ENCODE measurements at places on chromosomes 11 and 22.
A peak's percentile ranks its signal among the peaks of the same experiment; 100 is the strongest.

GRCh38 chr11:72812967-72813739, 1.1 kb upstream of the ATG16L2 start:
- DNase-seq = peak; percentile 75

GRCh38 chr11:6483015-6483414, 1.7 kb downstream of the TIMM10B start:
- no peak for DNase-seq

- DNase-seq = no peak
These were observed 18.1 kb downstream of the SLC6A5 start for GRCh38 chr11:20617346-20618005.

DNA sequence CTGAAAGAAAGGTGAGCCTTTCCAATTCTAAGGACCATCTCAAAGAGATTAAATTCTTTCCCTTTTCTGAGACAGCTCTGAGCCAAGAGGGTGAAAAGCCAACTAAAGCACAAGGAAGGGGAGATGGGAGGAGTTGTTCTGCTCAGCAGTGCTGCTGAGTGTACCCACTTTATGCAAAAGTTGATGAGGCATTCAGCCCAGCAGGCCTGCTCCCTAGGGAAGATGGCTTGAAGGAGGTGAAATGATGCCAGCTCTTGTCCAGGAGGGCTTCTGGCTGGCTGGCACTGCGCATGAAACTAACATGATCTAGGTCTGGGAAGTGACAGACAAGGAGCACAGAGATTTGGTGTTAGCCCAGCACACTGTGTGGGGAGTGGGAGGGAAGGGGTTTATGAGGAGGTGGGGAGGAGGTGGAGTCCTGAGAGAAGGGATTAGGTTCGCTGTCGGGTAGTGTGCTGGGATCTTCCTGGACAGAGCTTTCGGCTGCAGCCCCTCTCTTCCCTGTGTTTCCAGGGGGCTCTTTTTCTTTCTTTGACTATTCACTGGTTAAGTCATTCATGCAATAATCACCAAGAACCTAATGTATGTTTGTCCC, 225.5 kb upstream of the NARS2 start:
- no peak for DNase-seq

DNA sequence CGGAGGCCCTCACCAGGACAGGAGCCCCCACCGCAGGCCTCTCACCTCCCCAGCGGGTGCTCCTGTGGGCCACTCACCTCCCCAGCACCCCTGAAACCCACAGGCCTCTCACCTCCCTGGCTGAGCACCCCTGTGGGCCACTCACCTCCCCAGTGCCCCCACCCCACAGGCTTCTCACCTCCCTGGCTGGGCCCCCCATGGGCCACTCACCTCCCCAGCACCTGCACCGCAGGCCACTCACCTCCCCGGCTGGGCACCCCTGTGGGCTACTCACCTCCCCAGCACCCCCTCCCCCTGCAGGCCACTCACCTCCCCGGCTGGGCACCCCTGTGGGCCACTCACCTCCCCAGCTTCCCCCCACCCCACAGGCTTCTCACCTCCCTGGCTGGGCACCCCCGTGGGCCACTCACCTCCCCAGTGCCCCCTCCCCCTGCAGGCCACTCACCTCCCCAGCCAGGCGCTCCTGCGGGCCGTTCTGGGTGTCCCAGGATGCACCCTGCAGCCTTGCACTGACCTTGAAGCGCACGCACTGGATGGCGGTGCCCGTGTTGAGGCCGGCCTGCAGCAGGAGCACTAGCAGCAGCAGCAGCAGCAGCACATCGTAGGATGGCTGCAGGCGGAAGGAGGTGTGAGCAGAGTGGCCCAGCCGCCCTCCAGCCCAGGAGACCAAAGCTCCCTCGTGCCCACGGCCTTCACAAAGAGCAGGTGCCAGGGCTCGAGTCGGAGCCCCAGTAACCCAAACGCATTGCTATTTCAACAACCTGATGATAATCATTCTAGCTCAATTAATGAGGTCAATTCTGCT, 5.7 kb upstream of the TTLL8 start:
- DNase-seq = no peak

DNA sequence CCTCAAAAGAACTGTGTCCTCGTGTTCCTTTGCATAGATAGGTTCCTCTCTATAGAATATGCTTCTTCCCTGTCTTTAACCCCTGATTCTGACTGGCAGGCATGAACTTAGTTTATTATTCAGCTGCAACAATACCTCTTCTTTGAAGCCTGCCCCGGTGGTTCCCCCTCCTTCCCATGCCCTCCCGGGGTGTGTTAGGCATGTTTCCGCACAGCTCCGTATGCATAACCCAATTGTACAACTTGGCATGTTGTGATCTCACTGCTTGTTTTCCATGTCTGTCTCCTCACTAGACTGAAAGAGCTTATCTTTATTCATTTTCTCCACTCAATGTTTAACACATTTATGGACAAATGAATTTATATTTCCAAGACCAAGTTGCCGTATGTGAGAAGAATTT, 72.6 kb downstream of the DEPDC5 start:
- peak; percentile 50 for DNase-seq

GRCh38 chr22:31800065-31800464, 46.2 kb downstream of the DEPDC5 start:
- no peak for DNase-seq

DNA sequence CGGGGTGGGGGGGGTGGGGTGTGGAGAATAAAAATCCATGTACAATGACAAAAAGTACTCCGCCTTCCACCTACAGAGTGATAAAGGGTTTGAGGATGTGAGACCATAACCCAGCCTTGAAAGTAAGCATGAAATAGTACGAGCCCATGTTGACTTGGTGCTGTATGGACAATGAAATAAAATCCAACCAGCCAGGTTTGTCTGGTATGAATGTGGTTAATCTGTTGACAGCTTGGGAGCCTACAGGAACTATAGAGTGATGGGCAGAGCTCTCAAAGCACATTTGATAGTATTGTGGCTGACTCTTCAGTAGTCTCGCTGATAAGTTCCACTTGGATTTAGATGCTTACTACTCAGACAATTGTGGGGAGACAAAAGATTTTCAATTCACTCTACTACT, 48.8 kb upstream of the CD44 start:
- no peak for DNase-seq

DNA sequence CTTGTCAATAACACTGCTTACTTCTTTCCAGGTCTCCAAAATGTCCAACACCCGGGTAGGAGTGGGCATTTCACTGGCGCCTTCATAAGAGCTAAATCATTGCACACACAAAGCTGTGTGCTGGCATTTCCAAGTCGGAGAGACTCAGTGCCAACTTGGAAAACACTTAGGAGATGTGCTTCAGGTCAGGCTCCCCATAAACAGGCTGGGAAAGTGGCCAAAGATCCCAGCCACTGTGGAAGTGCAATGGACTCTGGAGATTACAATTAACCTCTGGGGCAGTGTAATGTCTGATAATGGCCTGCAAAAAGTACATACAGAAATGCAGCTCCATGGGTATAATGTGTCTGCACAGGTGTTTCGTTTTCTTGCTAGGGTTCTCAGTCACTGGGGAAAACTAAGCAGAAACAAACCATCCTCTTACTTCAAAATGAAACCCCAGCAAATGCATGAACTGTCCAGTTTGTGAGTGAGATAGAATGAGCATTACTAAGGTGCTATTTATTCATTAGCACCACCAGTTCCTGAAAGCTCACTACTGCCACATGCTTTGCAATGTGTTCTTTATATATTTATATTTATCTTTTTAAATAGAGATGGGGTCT, 79.0 kb downstream of the ABTB2 start:
- no peak for DNase-seq

DNA sequence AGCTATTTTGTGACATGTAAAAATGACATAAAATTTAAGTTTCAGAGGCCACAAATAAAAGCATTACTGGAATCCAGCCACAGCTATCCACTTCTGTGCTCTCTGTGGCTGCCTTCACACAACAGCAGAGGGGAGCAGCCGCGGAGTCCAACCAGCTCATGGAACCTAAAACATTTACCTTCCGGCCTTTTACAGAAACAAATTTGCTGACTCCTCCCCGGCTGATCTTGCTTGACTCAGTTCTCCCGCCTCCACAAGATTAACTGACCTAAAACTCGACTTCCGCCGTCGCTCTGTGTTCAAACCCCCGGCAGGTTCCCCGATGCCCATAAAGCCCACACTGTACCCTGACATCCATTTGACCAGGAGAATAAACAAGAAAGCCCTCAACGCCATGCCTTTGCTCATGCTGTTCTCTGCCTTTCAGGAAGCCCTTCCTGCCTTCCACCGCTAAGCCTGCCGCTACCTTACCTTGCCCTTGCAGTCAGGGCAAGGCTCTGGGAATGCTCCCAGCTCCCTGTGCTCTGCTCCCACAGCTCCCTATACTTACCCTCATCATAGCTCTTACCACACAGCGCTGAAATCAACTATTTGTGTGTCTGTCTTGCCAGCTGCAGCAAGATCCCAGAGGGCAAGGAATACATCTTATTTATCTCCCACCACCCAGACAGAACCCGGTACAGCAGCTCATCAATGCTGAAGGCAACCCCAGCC, 35.4 kb downstream of the MICAL3 start:
- DNase-seq = peak; percentile 39

GRCh38 chr11:44858796-44859527, 91.7 kb downstream of the TP53I11 start:
- peak; percentile 60 for DNase-seq

DNA sequence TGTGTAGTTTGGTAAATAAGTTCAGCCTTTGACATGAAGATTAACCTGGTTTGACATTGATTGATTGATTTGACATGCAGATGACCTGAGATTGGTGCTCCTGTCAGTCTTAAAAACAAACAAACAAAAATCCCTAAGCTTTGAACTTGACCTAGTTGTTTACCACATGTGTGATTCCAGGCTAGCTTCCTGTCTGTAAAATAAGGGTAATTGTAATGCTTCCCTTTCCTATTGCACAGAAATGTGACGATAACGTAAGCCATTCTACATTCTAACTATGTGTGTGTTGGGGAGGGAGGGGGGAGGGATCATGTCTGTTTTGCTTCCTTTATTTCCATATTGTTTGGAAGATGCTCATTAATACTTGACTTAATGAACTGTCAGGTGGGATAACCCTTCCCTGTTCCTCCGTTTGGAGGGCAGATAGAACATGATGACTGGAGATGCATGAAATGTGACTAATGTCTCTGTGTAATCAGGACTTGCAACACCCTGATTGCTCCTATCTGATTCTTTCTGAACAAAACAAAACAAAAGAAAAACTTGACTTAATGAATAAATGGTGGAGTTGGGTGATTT, 106.1 kb upstream of the CLMP start:
- peak; percentile 19 for DNase-seq

DNA sequence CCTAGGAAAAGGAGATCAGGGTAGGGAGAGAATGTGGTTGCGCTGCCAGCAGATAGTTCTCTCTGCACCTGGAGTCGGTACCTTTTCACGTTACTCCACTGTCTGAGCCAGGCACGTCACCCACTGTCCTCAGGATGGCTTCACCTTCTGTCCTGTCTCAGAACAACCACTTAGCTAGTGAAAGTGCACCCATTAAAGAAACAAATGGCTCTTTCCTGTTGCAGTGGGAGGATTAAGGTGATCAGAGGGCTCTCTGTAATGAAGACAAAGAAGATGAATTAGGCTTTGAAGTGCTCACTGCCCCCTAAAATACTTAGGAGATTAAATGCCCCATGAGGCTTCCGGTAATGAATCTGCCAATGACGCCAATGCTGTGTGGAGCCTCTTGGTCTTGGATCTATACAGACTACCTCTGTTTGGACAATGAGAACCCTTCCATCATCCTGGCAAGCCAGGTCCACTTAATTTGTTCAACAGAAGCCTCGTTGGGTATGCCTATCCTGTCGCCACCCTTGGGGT, 113.7 kb downstream of the INSC start:
- no peak for DNase-seq

DNA sequence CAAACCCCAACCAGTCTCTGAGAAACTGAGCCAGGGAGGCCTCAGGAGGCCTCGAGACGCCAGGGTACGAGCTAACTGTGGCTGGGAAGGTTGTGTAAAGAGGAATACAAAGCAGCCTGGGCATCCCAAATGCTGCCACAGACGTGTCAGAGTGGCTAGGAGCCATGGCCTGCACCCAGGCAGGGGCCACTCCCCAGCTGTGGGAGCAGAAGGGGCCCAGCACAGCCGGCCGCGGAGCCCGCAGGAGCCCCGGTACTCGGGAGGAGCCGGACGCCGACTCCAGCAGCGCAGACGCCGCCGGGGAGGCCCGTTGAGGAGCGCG, 349.8 kb upstream of the B3GAT1 start:
- DNase-seq = no peak

- DNase-seq = no peak
These were observed 240.8 kb upstream of the MTNR1B start for GRCh38 chr11:92728628-92729027.

DNA sequence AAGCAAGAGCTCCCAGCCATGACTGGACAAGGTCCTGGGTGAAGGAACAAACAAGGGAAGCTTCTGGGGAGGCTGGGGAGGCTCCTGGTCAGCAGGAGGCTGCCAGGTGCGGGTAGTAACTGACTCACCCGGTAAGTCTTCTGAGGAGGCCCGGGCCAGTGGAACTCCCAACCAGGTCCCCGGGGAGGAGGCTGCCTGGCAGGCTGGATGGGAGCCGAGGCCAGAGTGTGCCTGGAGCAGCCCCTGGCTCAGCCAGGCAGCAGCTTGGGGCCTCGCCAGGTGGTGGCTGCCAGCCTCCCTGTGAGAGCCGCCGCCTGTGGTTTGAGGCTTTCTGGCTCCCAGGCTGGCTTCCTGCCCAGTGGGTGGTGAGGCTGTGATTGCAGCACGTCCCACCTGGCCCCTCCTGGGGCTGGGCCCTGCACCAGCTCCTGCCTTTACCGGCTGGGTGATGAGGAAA, 46.2 kb downstream of the IGF2 start:
- DNase-seq = no peak

- no peak for DNase-seq
These were observed 441.2 kb upstream of the ANO3 start for GRCh38 chr11:25890626-25891260.

DNA sequence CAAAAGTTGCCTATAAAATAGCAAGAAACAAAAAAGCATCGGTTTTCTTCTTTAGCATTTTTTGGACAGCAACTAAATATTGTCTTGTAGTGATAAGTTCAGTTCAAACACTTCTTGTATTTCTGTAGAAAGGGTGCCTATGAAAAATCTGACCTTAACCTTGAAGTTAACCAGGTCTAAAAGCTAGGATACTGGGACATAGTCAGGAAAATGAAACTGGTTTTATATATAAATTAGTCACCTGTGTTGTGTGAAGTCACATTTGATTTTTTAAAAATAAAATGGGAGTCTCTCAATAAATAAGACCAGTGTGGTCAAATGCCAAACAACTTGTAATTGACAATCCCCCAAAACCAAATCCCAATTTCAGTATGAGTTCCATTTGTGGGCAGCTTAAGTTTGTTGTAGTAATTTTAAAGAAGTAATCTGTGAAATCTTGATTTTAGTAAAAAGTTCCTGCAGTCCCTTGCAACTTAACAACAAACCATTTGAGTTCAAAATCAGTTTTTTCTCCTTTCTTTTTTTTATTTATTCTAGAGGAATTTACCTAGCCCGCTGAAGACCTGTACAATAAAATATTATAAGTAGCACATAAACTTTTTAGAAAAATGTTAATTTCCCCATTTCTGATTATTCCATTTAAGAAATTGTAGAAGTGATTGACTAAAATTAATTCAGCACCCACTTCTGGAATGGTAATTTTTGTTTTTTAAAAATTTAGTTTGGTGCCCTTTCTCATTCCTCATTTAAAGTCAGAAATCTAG, 84.5 kb upstream of the PPARA start:
- no peak for DNase-seq

Data from cerebellar cortex (tissue), 1 donor.